ENCODE measurements at places on chromosomes 4 and X. TPM values are rescaled to one million over a fixed set of nuclear protein-coding genes. Genes with fewer than 3 reads are reported as not detected.

- H3K4me1 ChIP-seq = peaks cover 32% of the 10 kb centered on the region
- no peaks in the 10 kb centered on the region for H3K27me3 ChIP-seq
- H3K4me3 ChIP-seq = peak overlapping the region; percentile 81
- H3K27ac ChIP-seq = peak overlapping the region; percentile 89
- peaks cover 19% of the 10 kb centered on the region for H3K36me3 ChIP-seq
Measured at GRCh38 chr4:41935652-41936021, 408 bp downstream of the TMEM33 start.

DNA sequence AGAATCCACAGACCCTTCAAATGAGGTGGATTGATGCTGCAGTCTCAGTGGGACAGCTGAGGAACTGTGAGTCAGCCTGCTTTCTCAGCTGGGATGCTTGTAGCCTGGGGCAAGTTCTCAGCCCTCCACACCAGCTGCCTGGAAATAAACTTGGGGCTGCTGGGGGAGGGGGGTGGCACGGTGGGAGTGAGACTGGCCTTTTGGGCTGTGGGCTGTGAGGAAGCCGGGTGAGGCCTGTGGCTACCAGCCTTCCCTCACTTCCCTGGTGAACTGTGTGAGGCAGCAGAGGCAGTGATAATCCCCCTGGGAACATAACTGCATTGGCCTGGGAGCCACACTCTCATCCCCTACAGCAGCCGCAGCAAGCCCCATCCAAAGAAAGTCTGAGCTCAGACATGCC, 114.5 kb upstream of the GUCY1A1 start:
- H3K4me3 ChIP-seq = no peak overlapping the region
- no peaks in the 10 kb centered on the region for H3K4me1 ChIP-seq
- H3K27me3 ChIP-seq = no peaks in the 10 kb centered on the region
- H3K27ac ChIP-seq = no peak overlapping the region
- no peaks in the 10 kb centered on the region for H3K36me3 ChIP-seq
- peak; percentile 28 for DNase-seq

- peak overlapping the region; percentile 96 for H3K27ac ChIP-seq
- H3K4me3 ChIP-seq = peak overlapping the region; percentile 30
- H3K27me3 ChIP-seq = no peaks in the 10 kb centered on the region
- H3K36me3 ChIP-seq = no peaks in the 10 kb centered on the region
- DNase-seq = peak; percentile 75
Measured at GRCh38 chr4:158020176-158020575, 152.6 kb downstream of the GASK1B start.

DNA sequence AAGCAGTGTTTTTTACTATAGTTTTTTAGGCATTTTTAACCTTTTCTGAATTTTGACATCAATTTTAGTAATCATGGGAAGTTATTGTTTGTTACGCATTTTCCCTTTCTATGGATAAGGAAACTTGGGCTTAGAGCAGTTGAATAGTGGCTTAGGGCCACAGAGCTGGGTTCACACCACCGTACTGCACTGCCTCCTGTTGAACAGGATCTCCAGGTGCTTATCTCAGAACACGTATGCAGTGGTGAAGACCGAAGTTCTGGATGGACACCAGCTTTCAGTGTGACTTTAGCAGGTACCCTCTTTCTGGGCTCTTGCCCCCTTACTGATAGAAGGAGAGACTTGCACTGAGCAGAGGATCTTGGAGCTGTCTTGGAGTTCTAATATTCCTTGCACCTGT, 137.6 kb downstream of the PTTG2 start:
- no peak overlapping the region for H3K27ac ChIP-seq
- no peaks in the 10 kb centered on the region for H3K27me3 ChIP-seq
- peaks cover 8% of the 10 kb centered on the region for H3K36me3 ChIP-seq

- no peak overlapping the region for H3K27ac ChIP-seq
- DNase-seq = no peak
- peaks cover 50% of the 10 kb centered on the region for H3K27me3 ChIP-seq
- no peaks in the 10 kb centered on the region for H3K36me3 ChIP-seq
- H3K4me1 ChIP-seq = no peaks in the 10 kb centered on the region
Measured at GRCh38 chrX:22859642-22860041, 140.1 kb upstream of the DDX53 start.

DNA sequence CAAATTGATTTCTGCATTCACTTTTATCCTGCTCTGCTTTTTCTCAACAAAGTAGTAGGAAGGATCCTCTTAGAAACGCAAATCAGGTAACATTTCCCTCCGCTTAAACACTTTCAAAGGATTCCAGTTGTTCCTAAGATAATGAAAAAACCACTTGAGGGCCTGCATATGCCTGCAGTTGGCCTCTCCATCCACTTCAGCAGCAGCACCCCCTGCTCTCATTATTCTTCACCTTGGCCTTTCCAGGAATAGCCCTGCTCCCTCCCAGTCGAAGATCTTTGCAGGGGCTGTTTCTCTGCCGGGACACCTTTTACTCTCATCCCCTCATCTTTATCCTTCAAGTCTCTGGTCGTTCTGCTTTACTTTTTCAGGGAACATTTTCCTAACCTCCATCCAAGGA, 314.0 kb downstream of the INPP4B start:
- no peaks in the 10 kb centered on the region for H3K4me1 ChIP-seq
- H3K27ac ChIP-seq = no peak overlapping the region
- H3K27me3 ChIP-seq = no peaks in the 10 kb centered on the region
- no peaks in the 10 kb centered on the region for H3K36me3 ChIP-seq
- no peak overlapping the region for H3K4me3 ChIP-seq

- DNase-seq = no peak
- no peaks in the 10 kb centered on the region for H3K36me3 ChIP-seq
- no peak overlapping the region for H3K4me3 ChIP-seq
- no peak overlapping the region for H3K27ac ChIP-seq
- no peaks in the 10 kb centered on the region for H3K27me3 ChIP-seq
Measured at GRCh38 chr4:26152056-26152455, 168.8 kb upstream of the RBPJ start.

DNA sequence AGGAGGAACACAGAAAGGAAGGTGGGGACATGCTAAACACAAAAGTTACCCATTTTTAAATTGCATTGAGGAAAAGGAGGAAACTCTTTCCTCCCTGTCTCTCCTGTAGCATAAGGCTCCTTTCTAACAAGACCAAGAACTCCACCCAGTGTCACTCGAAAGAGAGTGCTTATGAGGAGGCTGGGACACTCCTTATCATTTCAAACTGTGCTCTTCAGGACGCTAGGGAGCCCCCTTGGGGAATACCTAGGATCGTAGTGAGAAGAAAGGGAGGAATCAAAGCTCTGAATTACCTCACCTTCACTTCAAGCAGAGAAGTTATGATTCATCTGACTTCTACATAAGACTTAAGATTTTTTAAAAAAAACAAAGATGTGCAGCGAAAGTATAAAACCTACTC, 65.5 kb downstream of the F9 start:
- H3K27me3 ChIP-seq = no peaks in the 10 kb centered on the region
- no peaks in the 10 kb centered on the region for H3K4me1 ChIP-seq
- H3K27ac ChIP-seq = no peak overlapping the region

GRCh38 chrX:152817078-152817764, 13.3 kb downstream of the CETN2 start:
- no peak overlapping the region for H3K27ac ChIP-seq
- peak; percentile 47 for DNase-seq
- H3K27me3 ChIP-seq = no peaks in the 10 kb centered on the region

- no peaks in the 10 kb centered on the region for H3K4me1 ChIP-seq
- H3K27me3 ChIP-seq = peaks cover 48% of the 10 kb centered on the region
- peak; percentile 53 for DNase-seq
- H3K36me3 ChIP-seq = no peaks in the 10 kb centered on the region
- no peak overlapping the region for H3K4me3 ChIP-seq
Measured at GRCh38 chrX:12894074-12895030, 12.1 kb upstream of the TLR8 start.

DNA sequence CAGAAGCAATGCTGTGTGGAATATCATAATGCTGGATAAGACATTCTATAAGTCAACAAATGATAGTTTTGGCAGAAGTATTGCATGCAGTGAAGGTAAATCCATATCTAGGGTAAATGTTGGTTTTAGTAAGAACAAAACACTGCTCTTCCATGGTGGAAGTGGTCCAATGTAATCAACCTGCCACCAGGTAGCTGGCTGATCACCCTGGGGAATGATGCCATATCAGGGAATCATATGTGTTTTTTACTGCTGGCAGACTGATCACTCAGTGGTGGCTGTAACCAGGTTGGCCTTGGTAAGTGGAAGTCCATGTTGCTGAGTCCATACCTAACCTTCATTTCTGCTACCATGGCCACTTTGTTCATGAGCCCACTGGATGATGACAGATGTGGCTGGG, 74.0 kb upstream of the CENPE start:
- H3K36me3 ChIP-seq = peaks cover 4% of the 10 kb centered on the region
- no peaks in the 10 kb centered on the region for H3K4me1 ChIP-seq
- DNase-seq = no peak

- DNase-seq = no peak
- peaks cover 11% of the 10 kb centered on the region for H3K27me3 ChIP-seq
- H3K36me3 ChIP-seq = no peaks in the 10 kb centered on the region
- peaks cover 6% of the 10 kb centered on the region for H3K4me1 ChIP-seq
- H3K27ac ChIP-seq = no peak overlapping the region
Measured at GRCh38 chr4:11423465-11423864, 5.2 kb downstream of the HS3ST1 start.

GRCh38 chr4:12446657-12447185, 1018.0 kb upstream of the HS3ST1 start:
- no peak overlapping the region for H3K27ac ChIP-seq
- no peaks in the 10 kb centered on the region for H3K4me1 ChIP-seq

GRCh38 chrX:123291623-123292022, 107.5 kb downstream of the GRIA3 start:
- no peaks in the 10 kb centered on the region for H3K27me3 ChIP-seq
- H3K36me3 ChIP-seq = no peaks in the 10 kb centered on the region
- no peak overlapping the region for H3K27ac ChIP-seq
- DNase-seq = peak; percentile 17
- H3K4me3 ChIP-seq = no peak overlapping the region
- no peaks in the 10 kb centered on the region for H3K4me1 ChIP-seq

DNA sequence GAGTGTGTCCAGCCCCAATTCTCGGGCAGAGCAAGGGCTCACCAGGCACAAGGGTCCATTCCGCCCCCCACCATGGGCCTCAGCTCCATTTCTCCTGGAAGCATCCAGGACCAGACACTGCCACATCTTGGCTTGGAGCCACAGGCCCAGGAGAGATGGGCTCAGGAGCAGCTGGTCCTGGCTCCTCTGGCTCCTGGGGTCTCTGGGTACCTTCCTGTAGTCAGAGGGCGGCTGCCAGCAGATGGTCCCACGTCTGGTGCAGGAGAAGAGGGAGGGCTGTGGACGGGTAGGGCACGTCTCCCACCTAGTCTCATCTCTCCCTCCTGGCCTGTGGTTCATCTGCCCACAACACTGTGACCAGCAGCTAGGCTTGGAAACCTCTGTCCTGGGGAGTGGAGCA, 8.0 kb downstream of the ATP2B3 start:
- H3K36me3 ChIP-seq = no peaks in the 10 kb centered on the region
- no peak for DNase-seq
- H3K27me3 ChIP-seq = no peaks in the 10 kb centered on the region
- H3K4me3 ChIP-seq = no peak overlapping the region

- H3K27ac ChIP-seq = no peak overlapping the region
- H3K36me3 ChIP-seq = peaks cover 23% of the 10 kb centered on the region
- H3K4me3 ChIP-seq = no peak overlapping the region
- H3K27me3 ChIP-seq = no peaks in the 10 kb centered on the region
- no peak for DNase-seq
Measured at GRCh38 chr4:110175634-110176033, 22.8 kb downstream of the ELOVL6 start.

GRCh38 chrX:155056877-155057792, 13.8 kb downstream of the CMC4 start:
- no peak overlapping the region for H3K27ac ChIP-seq
- H3K4me1 ChIP-seq = no peaks in the 10 kb centered on the region
- peaks cover 29% of the 10 kb centered on the region for H3K27me3 ChIP-seq
- H3K4me3 ChIP-seq = no peak overlapping the region

GRCh38 chr4:4358093-4358854, 28.6 kb upstream of the NSG1 start:
- peaks cover 16% of the 10 kb centered on the region for H3K27me3 ChIP-seq
- H3K27ac ChIP-seq = no peak overlapping the region
- DNase-seq = no peak
- no peaks in the 10 kb centered on the region for H3K36me3 ChIP-seq

DNA sequence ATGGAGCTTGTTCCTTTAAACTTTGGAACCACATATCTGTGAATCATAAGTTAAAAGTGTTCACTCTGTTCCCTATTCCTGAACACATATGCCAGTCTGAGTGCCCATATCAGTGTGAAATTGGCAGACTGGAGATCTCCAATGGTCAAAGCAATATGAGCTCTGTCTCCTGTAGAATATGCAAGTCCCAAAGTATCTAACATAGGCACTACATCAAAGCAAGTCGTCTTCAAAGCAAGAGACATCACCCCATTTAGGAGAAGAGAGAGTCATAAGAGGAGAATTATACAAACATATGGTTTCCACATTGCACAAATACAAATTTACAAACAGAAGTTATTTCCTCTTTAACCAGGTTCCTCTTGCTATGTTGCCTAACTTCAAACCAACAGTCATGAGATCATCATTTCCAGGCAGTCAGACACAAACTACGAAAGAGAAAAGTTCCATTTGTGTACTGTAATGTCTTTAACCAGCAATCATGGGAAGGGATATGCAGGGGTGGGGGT, 9.9 kb upstream of the GK start:
- no peaks in the 10 kb centered on the region for H3K27me3 ChIP-seq
- H3K4me1 ChIP-seq = no peaks in the 10 kb centered on the region
- no peak overlapping the region for H3K27ac ChIP-seq
- peak; percentile 8 for DNase-seq
- H3K36me3 ChIP-seq = no peaks in the 10 kb centered on the region
- H3K4me3 ChIP-seq = no peak overlapping the region

Gene NSUN7
- total RNA-seq = not detected

Gene ARHGAP10
- total RNA-seq = 24.6 TPM

Gene FOXR2
- not detected for total RNA-seq

Gene GPRIN3
- total RNA-seq = not detected

Gene CD40LG
- total RNA-seq = not detected

Gene TLR2
- total RNA-seq = 0.23 TPM

Gene CCKAR
- not detected for total RNA-seq

Gene MAGEB2
- total RNA-seq = not detected
